Right kidney (tissue), 9 donors: ENCODE measurements at places on chromosomes 5 and 9.

DNA sequence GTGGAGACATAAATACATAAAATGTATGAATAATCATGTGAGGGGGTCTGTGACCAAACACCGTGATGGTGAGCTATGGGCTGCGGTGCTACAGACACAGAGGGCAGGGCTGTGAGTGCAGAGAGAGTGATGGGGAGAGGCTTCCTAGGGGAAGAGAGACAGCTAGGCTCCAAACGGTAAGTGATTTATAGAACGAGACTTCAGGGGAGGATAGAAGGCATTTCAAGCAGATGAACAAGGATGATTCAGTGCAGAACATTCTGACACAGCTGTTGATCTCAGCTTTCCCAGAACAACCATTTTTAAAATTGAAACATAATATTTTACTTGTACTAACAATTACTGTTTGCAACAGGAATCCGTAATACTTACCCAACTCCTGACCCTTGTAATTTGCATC, 100.7 kb downstream of the GAS1 start:
- DNase-seq, result no peak

DNA sequence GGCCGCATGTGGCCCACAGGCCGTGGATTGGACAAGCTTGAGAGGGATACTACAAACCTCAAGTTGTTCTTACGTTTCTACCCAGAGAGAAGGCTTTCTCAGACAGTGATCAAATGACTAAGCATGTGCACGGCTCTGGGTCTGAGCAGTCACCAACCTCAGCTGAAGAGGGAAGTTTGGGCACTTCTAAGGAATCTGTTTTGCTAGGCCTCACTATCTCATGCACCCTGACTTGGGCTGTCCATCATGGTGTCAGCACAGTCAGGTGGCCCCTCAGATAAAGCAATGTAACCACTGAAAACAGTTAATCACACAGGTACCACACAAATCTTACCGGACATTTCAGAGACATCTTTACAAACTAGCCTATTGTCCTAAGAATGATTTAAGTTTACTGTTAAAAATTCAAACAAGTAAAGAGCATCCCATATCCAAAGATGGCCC, 24.6 kb downstream of the CSF2 start:
- DNase-seq, result no peak

DNA sequence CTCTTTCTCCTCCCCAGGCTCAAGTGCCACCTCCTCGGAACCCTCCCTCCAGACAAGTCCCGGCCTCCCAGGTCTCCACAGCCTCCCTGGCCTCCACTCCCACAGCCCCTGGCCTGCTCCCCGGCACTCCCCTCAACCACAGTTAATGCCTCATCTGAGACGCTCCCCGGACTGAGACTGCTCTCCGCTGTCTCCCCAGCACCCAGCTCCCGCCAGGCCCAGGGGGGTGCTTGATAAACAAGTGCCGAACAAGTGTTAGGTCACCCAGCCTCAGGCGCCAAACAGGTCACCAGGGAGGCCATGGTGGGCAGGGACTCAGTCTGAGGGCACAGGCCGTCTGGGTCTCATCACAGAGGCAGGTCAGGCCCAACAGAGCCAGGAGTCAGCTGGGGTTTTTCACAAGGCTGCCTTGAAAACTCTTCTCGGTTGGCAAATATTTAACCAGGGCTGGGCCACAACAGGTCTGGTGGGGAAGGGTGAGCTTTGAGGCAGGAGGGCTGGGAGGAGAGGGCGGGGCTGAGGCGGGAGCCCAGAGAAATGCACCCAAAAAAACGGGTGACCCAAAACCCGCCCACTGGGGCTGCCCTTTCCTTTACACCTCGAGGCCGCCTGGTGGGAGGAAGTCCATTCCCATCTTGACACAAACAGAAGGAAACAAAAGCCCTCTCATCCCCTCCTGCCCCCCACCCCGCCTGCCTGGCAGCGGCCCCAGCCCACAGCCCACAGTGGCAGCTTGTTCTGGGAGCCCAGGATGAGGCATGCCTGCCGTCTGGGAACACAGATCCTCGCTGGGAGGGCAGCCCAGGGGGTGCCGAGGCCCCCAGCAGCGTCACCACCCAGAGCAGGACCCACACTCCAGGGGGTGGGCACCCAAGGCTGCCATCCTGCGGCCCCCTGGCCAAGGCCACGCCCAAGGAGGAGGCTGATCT, 66.6 kb upstream of the STXBP1 start:
- peak; percentile 68 for DNase-seq

DNA sequence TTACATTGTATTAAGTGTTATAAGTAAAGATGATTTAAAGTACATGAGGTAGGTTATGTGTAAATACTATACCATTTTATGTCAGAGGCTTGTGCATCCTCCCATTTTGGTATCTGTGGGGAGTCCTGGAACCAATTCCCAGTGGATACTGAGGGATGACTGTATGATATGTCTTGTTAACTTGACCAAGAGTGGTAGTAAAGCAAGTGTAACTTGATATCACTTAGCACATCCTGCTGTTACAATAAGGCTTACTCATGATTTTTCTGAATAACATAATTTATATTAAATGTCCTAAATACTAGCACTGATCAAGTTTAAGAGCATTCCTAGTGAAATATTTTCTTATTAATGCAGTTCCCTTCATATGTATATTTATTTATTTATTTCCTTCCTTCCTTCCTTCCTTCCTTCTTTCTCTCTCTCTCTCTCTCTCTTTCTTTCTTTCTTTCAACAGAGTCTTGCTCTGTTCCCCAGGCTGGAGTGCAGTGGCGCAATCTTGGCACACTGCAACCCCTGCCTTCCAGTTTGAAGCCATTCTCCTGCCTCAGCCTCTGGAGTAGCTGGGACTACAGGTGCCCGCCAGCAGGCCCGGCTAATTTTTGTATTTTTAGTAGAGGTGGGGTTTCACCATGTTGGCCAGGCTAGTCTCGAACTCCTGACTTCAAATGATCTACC, 7.5 kb downstream of the NDFIP1 start:
- DNase-seq, result no peak

DNA sequence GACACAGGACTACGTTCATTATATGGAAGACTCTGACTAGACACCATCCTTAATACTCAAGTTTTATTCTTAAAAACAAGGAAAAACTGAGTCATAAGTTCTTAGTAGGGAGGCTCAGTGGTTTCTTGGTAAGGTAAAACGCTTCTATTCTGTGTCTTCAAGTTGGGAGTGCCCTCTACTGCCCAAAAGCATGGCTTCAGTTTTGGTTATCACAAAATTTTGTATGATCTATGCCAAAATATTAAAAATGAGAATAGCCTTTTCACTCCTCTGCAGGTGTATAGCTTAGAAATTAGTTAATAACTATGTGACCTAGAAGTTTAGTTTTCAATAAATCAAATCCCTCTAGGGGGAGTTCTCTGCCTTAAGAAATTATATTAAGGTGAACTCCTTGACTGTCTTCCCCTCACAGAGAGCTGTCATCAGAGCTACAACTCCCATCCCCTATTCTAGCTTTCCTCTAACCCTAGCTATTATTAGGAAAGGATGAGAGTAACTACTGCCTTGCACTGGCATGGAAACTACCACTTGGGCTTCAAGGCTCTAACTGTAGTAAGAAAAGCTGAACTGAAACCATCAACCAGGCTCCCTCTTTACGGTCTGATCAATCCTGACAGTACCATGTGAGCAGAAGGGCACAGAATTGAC, 189.7 kb downstream of the GNAQ start:
- DNase-seq, result no peak

DNA sequence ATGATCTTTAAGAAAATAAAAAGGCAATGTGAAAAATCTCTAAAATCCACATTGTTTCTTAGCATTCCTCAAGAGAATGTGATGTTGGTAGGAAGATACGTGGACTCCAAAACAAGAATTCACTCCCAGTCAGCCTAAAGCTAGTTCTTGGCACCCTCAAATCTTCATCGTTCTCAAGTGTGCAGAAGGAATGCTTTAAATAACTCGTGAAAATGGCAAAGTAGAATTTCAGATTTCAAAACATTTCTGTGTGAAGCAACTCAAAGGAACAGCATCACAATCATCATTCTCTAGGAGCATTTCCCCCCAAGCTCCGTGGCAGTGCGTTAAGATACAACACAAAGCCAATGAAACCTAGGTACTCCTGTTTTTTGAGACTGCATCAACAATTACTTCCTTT, 185.1 kb upstream of the DMAC1 start:
- DNase-seq, result no peak

- DNase-seq, result no peak
Measured at GRCh38 chr9:69433392-69433791, 108.4 kb downstream of the ENTREP1 start.

DNA sequence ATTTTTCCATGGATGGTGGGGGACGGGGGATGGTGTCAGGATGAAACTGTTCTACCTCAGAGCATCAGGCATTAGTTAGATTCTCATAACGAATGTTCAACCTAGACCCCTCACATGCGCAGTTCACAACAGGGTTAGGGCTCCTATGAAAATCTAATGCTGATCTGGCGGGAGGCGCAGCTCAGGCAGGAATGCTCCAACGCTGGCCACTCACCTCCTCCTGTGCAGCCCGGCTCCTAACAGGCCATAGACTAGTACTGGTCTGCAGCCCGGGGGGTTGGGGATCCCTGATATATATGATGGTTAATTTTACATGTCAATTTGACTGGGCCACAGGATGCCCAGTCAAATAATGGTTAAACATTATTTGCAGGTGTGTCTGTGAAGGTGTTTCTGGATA, 199.0 kb upstream of the NR4A3 start:
- DNase-seq, result no peak

GRCh38 chr9:89375191-89375760, 57.0 kb downstream of the SECISBP2 start:
- peak; percentile 61 for DNase-seq

- no peak for DNase-seq
Measured at GRCh38 chr5:60841361-60841760, 2.7 kb downstream of the ELOVL7 start.

GRCh38 chr5:9834871-9835770, 205.0 kb upstream of the TAS2R1 start:
- DNase-seq, result peak; percentile 26
